ENCODE measurements at places on chromosomes 12 and 14.

DNA sequence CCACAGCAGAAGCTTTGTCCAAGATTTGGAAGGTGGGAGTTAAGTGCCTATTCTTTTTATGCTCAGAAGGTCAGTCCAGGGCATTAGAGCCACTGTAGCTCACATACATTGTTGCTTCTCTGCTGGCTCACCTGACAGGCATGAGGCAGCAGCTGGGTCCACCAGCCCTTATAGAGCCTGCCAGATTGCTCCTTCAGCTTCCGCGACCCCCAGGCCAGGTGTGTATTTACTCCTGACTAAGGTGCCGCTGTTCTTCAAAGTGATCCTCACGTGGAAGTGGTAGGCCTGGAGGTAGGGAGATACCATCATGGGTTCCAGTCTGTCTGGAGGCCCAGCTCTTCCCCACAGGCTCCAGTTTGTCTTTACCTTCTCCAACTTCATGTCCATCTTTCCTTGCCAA is 17.5 kb upstream of the CPM start:
- DNase-seq = no peak

DNA sequence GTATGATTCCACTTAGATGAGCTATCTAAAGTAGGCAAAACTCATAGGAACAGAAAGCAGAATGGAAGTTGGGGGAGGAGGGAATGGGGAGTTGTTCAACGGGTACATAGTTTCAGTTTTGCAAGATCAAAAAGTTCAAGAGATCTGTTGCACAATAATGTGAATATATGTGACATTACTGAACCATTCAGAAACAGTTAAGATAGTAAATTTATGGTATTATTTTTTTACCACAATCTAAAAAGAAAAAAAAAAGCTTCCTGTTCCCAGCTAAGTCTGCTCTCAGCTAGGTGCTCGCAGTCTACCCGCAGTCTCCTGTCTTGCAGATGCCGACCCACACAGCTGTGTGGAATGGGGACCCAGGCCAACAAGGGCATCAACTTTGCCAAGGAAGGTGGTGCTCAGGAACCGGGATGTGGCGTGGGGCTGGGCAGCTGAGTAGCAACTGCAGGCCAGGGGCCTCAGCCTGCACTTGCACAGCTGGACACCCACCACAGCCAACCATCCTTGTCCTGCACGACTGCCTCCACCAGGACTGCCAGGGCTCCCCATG is 15.3 kb upstream of the ANO6 start:
- DNase-seq = no peak

DNA sequence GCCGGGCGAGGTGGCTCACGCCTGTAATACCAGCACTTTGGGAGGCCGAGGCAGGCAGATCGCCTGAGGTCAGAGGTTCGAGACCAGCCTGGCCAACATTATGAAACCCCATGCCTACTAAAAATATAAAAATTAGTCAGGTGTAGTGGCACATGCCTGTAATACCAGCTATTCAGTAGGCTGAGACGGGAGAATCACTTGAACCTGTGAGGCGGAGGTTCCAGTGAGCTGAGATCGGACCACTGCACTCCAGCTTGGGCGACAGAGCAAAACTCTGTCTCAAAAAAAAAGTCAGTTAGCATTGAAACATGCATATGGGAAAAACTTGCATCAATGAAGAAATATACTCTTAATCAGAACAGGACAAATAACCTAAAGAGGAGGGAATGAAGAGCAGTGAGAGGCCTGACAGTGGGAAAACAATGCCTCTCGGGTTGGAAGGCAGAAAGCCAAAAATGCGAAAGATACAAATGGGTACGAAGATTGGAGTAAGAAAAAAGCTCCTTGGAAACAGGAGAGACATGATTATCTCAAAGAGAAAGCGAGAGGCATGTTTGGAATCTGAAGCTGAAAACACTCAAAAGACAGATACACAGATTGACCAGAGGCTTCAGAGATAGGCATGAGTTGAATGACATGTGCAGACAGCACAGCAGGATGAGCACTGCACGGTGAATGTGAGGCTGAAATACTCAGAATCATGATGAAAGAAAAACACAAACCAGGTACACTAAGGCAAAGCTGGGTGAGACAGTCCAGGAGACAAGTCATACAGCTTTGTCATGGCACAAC is 30.6 kb downstream of the RESF1 start:
- DNase-seq = no peak

GRCh38 chr12:129927316-129927900 is 23.6 kb upstream of the TMEM132D start:
- no peak for DNase-seq

- peak; percentile 51 for DNase-seq
Measured at GRCh38 chr12:6367065-6367968, 8.0 kb downstream of the SCNN1A start.

DNA sequence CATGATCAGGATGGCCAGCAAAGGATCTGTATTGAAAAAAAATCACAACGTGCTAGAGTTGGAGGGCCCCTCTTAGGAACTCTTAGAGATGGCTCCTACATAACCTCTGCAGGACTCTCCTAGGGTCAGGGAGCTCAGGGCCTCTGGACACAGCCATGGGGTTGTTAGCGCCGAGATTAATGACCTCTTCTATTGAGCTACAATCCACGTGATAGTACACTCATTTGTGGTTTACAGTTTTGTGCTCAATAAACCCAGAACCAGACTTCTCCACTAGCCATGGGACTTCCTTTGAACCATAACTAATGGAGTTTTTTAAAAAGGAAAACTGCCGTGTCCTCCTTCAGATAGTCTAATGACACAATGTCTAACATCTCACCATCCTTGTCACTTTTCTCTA is 29.6 kb upstream of the HDAC7 start:
- DNase-seq = no peak

DNA sequence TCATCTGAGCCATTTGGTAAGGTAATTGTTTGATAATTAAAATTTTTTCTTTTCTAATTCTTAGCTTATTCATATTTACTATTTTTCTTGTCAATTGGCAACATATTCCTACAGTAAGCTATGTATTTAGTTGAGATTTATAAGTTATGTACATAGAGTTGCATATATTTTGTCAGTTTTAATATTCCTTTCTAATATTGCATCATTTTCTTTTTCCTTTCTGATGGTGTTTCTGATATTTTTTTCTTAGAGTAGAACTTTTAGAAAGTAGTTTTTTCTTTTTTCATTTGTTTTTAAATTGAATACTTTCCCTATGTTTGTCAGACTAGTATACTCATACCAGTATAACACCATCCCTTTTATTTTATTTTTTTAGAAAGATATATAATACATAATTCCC is 131.3 kb downstream of the TTC6 start:
- no peak for DNase-seq

GRCh38 chr12:115672506-115673080 is 604.9 kb downstream of the MED13L start:
- no peak for DNase-seq

DNA sequence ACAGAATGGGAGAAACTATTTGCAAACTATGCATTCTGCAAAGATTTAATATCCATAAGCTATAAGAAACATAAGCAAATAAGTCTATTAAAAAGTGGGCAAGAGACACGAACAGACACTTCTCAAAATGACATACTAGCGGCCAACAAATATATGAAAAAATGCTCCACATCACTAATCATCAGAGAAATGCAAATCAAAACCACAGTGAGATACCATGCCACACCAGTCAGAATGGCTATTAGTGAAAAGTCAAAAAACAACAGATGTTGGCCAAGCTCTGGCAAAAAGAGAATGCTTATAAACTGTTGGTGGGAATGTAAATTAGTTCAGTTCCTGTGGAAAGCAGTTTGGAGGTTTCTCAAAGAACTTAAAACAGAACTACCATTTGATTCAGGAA is 121.3 kb downstream of the KCNMB4 start:
- no peak for DNase-seq

DNA sequence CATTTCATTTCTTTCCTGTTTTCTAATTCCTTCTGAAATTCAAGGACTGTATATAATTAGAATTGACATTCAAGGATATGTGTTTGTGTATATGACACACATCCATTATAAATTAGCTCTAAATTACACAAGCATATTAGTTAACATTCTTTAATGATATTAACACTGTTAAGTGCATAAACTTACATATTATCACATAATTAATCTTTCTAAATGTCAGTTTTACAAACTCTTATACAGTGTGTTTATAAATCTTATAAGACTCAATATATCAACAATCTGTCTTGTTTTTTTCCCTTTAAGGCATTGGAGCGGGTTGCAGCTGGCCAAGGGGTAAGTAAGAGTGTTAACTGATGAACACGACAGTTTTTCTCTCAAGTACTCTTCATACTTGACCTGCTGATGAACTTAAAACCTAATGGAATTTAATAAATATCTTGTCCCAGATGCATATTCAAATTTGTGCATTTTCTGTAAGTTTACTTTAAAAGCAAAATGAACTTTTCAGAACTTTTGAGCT is 76.1 kb downstream of the METTL25 start:
- DNase-seq = no peak

- DNase-seq = no peak
Measured at GRCh38 chr12:117863002-117863709, 105.6 kb downstream of the KSR2 start.

- no peak for DNase-seq
Measured at GRCh38 chr12:114757684-114758325, 73.8 kb upstream of the TBX3 start.

- no peak for DNase-seq
Measured at GRCh38 chr12:96146747-96147146, 47.4 kb upstream of the ELK3 start.

DNA sequence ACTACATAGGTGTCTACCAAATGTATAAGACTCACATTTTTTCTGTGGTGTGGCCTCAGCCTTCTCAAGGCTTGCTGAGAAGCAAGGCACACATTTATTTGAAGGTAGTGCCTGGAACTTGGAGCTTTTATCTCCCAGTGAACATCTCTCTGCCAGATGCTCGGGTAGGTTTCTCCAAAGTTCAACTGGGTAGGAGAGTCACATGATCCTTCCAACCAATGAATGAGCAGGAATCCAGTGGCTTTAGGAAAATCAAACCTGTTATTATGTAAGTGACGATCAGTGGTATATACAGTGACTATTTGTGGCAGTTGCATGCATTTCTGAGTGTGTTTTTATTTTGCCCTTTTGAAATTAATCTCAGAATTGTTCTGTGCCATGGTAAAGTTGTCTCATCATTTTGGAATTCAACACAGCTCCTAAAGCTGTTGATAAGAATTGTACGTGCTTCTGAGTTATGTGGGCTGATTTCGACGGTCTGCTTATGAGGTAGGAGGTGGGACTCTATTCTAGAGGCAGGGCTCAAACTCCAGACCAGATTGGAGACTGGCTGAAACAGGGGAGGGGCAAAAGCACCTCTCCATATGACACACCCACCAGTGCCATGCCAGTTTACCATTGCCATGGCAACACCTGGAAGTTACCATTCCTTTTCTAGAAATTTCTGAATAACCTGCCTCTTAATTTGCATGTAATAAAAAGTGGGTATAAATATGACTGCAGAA is 57.6 kb downstream of the EID3 start:
- DNase-seq = no peak

DNA sequence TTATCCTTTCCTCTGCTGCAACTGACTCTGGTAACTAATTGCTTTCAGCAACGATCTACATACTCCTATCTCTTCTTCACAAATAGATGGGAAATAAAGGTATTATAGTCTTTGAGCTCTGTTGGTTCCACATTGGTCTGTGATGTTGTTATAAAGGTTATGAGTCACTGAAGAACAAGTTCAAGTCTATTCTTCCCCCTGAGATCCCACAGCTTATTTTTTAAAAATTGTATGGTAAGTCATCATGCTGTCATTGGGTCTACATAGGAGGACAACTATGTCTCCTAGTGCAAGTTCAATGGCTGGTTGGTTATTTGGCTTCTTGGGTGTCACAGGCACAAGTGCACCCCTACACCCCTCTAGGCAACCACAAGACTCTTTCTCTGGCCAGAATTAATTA is 49.6 kb upstream of the PTCSC3 start:
- no peak for DNase-seq

DNA sequence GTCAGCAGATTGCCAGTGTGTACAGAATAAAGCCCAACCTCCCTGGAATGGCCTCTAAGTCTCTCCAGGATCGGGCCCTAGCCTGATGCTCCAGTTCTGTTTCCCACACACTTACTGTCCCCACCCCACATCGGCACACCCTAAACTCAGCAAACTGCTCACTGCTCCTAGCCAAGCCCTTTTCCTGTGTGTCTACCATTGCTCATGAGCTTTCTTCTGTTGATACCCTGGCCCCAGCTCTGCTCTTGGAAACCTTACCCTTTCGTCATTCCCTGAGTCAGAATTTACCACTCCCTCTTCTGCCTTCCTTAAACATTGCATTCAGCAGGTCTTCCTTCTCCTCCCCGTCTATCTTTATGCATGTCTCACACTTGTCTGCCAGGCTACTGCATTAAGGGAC is 158.9 kb downstream of the TMX1 start:
- no peak for DNase-seq

DNA sequence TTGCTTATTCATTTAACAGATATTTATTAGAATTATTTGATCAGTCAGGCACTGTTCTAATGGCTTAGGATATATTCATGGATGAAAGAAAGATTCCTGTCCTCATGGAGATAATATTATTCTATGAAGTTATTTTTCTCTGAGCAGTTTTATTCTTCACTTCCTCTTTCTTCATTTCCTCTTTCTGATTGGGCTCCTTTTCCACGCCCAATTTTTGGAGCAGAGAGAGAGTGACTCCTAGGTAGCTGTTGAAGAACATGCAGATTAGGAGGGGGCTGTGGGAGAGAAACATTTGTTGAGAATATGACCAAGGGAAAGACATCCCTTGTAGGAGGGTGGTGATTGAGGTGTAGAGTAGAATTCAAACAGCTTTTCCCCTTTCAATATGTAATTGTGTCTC is 6.0 kb upstream of the YARS2 start:
- DNase-seq = no peak

DNA sequence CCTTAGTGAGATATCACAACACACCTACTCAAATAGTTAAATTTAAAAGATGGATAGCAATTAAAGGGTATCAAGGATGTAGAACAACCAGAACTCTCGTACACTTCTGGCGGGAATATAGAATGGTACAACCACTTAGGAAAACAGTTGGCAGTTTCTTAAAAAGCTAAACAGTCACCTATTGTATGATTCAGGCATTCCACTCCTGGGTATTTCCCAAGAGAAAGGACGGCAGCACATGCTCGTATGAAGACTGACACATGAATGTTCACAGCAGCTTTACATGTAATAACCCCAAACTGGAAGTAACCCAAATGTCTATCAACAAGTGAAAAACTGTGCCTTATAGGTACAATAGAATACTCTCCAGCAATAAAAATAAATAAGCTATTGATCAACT is 465.2 kb downstream of the VRK1 start:
- DNase-seq = no peak

Measured in CD4-positive, alpha-beta T cell treated with Interleukin-1 beta for 1 hour (primary cell).